ENCODE measurements at places on chromosomes 13 and 19.

DNA sequence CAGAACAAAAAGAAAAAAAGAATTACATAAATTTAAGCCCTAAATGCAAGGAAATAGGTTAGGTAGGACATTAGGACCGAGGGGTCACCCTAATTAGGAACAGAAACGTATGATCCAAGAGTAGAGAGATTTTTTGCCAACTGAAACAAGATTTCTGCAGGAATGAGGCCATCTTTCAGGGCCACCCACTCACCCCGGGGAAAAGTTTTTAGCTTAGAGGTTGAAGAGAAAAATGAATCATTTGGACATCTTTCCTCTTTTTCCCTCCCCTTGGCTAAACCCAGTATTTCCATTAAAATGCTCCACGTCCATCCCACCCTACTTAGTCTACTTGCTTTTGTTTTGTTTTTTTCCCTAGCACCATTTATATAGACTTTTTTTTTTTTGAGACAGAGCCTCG, 10.6 kb upstream of the PNMA8A start:
- no peak for DNase-seq

DNA sequence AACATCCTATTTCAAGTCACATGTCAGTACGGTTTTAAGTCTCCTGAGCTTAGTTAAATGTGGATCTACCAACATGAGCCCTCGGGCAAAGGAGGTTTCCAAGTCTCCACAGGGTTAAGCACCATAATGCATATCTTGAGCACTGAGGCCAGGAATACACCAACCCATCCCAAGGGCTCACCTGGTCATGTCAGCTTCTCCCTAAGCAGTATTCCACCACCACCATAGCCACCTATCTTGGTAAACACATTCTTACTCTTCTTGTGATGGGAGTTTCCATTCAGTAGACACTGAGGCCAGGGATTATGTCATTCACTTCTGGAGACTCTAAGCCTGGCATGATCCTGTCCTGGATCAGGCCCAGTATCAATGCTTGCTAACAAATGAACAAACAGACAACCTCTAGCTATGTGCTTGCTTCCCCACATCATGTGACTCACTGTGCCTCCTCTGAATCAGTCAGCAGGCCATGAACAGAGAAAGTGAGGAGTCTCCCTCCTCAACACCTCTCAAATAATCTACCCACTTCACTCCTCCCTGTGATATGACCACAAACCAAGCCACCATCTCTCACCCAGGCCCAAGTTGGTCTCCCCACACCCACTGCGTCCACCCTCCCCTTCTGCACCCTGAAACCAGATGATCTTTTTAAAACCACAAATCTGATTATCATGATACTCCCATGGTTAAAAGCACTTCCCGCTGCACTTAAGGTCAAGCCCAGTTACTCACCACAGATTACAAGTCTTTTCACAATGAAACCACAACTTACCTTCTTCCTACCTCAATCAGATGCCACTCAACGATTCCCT, 5.8 kb downstream of the PEG3 start:
- DNase-seq = no peak

- DNase-seq = no peak
Observed at GRCh38 chr19:50514346-50515167, 844 bp upstream of the ASPDH start.

DNA sequence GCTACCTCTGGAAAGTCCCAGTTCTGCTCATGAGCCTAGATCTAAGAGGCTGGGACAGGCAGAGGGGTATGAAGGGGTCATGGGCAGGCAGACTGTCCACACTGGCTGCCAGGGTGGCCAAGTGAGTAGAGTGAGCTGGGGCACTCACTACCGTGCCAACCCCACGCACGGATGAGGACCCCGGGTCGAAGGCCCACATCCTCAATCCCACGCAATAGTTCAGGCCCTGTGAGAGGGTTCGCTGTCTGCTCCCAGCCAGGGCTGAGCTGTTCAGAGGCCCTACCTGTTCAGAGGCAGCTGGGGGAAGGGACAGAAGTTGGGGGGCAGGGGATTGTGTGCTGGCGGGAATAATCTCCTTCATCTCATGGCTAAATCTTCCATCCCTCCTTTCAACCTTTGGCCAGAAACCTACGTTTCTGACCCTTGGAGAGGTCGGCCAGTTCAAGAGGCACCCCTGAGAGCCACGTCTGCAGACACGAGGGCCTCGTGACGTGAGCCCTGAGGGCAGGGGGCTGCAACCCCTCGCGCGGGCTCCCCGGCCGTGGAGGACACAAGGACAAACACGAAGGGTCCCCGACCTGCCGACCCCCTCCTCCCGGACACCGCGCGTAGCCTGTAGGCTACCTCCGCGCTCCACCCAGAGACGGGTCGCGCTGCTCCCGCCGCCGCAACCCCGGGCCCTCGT, 1.0 kb upstream of the RPS5 start:
- DNase-seq = no peak

- no peak for DNase-seq
Observed at GRCh38 chr13:33918199-33918932, 100.4 kb downstream of the RFC3 start.

DNA sequence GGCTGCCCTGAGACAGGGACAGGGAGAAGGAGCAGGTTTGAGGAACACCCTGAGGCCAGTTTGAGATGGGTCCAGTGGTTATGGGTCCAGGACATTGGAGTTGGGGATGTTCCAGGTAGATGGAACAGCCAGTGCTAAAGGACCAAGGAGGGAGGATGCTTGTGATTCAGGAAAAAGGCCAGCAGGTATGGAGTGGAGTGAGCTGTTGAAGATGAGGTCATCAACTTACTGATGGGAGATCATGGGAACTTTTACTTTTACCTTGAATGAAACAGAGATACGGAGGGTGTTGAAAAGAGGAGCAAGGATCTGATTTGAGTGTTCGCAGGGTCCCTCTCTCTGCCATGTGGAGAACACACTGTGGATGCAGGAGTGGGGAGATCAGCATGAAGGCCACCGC, 25.5 kb downstream of the SPTBN4 start:
- no peak for DNase-seq

DNA sequence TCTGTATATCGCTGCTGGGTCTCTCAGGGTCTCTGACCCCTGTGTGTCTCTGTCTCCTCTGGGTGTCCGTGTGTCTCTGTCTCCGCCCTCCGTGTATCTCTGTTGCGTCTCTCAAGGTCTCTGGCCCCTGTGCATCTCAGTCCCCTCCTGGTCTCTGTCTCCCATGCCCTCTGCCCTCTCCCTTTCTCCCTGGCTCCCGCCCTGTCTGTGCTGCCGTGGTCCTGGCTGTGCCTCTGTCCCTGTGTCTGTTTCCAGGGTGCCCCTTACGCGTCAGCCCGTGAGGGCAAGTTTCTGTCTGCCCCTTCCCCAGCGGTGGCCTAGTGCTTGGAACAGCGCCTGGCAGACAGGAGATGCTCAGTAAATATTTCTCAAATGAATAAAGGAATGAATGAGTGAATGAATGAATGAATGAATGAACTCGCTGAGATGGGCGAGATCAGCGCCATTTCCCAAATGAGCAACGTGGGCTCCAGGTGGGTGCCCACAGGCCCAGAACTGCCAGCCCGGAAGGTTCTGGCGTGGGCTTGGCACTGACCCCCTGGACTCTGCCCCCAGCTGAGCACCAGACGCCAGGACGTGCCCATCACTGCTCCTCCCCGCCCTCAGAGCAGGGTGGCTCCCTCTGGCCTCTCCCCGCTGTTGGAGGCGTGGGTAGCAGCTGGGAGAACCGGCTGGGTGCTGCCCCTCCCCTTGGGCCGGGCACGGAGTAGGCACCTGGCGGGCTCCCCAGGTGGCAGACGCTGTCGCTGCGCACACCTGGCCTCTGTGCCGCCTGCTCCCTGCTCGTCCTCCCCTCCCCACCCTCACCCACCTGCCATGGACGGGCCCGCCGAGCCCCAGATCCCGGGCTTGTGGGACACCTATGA, at the start of gene SULT2B1:
Gene SULT2B1 (plus strand): TSS at position 736 of the 866 bp plus-strand sequence. CDS start 81 bp downstream, at position 817.
- no peak for DNase-seq

All from CD4-positive, alpha-beta T cell treated with Interleukin-15 for 4 hours (primary cell).